ENCODE measurements at places on chromosomes 11 and 22.
A peak's percentile ranks its signal among the peaks of the same experiment; 100 is the strongest.

DNA sequence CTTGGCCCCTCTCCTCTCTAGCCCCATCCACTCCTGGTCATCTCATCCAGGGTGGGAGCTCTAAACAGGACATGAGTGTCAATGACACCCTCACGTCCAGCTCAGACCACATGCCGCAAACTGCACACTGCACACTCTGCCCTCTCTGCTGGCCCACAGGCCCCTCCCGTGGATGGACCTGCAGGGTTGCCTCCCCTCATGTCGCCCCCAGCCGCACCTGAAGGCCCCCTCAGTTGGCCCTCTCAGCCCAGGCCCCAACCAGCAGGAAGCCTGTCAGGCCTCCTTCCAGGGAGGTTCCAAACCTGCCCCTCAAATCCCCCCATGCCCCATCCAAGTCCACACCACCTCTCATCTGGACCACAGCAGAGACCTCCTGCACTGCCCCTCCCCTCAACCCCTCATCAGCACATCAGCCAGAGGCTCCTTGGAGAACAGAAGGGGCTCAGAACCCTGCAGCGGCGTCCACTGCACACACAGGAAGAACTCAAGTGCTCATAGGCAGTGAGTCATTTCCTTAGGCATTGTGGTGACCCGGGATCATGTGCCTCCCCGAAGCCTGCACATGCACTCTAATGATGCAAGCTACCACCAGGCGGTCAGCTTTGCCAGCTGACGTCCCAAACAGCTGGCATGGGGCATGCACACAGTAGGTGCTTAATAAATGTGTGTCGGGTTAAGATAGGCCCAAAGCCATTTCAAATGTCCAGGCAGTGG is 12.9 kb upstream of the CDKN1C start:
- no peak for DNase-seq

DNA sequence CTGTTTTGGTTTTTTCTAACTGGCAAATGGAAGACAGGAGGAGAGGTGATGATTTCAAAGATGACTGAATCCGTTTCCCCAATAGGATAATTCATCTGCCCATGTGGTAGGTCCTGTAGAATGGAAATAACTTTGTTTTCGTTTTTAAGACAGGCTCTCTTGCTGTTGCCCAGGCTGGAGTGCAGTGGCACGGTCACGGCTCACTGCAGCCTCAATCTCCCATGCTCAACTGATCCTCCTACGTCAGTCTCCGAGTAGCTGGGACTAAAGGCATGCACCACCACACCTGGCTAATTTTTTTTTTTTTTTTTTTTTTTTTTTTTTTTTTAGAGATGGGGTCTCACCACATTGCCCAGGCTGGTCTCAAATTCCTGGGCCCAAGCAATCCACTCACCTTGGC is 77.4 kb upstream of the BIRC3 start:
- no peak for DNase-seq

GRCh38 chr22:33969045-33969444 is 48.8 kb upstream of the LARGE1 start:
- no peak for DNase-seq

DNA sequence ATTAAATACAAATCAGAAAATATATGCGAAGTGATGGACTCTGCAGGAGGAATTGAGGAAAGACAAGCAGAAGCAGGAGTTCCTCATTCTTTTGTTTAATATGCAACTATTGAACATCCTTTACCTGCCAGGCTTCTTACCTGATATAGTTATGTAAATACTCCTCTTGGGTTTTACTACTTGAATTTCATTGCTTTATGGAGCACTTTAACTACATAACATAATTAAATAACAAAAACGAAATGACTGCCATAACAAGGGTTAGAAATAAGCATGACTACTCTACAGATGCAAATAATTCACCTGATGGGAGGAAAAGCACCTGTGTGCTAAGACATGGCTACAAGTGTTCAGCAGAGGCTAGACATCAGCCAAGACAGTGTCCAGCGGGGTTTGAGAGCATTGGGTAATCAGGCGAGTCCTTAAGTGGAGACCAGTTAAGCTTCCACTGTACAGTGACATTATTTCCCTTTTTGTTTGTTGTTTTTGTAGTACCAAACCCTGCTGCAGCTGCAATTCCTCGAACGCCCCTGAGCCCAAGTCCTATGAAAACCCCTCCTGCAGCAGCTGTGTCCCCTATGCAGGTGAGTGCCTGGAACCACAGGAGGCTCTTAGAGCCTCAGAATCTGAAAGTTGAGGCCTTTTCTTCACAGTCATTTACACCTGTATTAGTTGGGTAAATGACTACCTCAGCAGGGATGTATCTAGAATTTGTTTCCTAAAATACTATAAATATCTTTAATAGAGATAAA is 67.4 kb downstream of the SPECC1L start:
- no peak for DNase-seq

DNA sequence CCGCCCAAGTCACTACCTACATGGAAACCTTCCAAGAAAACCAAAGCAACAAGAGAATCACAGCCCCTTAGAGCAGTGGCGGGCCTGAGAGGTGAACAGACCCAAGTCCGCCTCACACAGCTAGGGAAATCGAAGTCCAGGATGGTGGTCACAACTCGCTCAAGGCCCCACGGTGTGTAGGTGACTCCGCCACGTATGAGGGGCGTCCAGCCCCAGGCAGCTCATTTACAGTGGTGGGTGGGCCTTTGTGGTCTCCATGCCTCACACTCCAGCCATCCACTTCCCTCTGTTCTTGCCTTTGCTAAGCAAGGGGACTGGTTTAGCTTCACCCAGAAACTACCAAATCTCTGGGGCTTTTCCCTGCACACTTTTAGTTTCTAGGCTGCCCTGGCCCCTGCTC is 9.7 kb upstream of the TCF20 start:
- DNase-seq, result no peak

DNA sequence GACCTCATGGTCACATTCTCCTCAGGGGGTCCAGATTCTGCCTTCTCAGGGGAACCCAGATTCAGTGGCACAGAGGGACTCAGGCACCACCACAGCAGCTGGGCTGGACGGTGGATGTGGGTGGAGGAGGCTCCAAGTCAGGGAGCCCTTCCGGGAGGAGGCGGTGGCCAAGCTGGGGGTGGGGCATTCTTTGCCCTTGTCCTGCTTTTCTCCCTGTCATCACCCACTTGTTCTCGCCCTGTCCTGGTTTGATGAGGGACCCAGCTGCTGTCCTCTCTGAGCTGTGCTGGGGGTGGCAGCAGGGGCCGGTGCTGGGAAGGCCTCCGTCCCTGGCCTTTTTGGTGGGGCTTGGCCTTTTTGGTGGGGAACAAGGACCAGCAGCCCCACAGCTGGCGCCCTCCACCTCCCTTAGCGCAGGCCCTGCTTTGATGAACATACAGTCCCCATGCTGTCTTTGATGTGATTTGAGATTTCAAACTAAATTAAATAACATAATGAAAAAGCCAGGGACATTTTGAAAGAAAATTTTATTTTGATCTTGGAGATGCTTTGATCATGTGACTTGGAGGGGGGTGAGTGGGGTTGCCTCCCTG is 1168.2 kb downstream of the BRD1 start:
- DNase-seq, result no peak

DNA sequence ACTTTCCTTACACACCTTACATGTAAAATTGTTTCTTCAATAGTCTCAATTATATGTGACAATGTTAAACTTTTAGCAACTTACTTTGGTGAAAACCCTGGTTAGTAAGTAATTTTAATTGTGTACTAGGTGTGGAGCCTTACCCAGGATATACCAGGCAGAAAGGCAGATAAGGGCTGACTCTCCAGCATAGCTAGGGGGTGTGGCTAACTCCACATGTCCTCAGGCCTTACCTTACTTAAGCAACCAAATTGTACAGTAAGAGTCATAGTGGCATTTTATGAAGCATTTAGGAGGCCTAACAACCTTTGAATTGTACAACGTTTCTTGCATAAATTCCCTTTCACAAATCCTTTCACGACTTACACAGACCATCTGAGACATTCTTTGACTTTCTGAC is 118.2 kb upstream of the OR9Q1 start:
- no peak for DNase-seq

DNA sequence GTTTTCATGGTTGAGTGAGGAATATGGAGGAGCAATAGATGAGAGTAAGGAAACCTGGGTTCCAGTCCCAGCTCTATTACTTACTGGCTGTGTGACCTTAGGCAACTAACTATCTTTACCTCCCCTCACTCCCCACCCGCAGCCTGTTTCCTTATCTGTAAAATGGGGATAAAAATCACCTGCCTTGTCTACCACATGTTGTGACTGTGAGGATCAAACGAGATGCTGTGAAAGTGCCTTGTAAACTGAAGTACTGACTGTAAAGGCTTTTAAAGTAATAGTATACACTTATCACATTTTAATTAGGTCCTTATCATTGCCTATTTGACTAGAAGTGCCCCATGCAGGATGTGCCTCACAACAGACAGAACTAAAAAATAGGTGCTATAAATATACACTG is 18.9 kb upstream of the PPP2R1B start:
- no peak for DNase-seq

DNA sequence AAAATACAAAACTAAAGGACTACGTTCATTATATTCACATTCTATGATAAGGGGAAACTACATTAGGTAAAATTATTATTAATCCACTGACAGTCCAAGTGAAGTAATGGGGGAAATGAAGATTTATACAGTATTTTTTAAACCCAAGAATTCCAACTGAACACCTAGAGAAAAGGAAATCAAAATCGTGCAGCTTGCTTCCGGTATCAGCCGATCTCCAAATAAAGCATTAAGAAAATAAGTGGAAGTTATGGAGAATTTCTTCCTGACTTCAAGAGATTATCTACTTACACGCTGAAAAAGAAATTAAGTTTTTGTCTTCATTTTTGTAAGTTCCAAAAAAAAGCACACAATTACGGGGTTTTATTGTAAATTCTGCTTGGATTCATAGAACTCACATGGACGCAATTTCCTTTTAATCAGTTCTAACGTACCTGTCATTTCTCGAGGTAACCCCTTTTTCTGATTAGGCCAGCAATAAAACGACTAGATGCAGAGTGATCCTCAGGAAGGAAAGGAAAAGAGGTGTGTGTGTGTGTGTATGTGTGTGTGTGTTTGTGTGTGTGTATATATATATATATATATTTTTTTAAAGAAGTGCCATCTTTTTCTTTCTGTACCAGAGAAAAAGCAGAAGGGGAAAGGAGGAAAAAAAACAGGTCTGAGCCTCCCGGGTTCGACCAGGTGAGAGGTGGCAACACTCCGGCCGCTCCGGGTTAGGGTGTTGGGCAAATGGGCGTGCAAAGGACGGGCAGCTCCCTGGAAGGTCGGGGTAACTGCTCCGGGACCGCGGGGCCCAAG is 1.1 kb downstream of the ZBTB44 start:
- DNase-seq, result peak; percentile 23

GRCh38 chr11:119416606-119417580 is 6.1 kb downstream of the THY1 start:
- DNase-seq, result no peak

DNA sequence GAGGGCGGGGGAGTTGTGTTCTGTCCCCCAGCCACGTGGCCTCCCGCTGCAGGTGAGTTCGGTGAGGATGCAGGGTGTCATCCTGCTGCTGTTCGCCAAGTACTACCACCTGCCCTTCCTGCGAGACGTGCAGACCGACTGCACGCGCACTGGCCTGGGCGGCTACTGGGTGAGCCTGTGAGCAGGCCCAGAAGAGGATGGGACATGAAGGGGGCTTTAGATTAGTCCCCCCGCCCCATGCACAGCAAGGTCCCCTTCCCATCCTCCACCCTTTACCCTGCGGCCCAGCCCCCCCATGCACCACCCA is 4.1 kb downstream of the INPP5J start:
- no peak for DNase-seq

DNA sequence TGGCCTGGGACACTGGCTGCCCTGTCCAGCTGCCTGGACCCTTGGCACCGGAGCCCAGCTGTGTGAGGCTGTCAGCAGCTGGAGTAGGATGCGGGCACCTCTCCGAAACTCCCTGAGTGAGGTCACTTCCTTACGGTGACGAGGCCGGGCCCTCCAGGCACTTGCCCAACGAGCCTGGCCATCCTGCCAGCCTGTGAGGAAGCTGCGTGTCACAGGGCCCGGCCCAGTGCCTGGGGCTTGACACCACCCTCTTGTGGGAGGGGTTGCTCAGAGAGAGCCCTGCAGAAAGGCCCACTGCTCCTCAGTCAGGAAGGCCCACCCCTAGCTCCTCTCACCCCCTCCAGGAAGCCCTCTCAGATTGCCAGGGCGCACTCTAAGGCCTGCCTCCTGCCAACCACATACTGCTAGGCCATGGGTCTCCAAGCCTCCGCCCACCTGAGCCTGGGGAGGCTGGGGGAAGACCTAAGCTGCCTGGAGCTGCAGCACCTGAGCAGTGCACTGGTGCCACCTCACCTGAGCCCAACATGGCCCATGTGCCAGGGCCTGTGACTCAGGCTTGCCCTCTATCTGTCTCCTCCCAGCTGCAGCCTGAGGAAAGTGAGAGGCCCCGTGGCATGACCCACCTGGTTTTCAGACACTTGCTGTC is 4.3 kb upstream of the PHLDA2 start:
- no peak for DNase-seq

- DNase-seq, result peak; percentile 47
Observed at GRCh38 chr11:74220376-74220775, 49.3 kb downstream of the PPME1 start.

GRCh38 chr11:20075627-20076026 is 84.6 kb downstream of the DBX1 start:
- DNase-seq, result no peak

- DNase-seq, result no peak
Observed at GRCh38 chr11:121038648-121039409, 14.9 kb downstream of the TBCEL start.

DNA sequence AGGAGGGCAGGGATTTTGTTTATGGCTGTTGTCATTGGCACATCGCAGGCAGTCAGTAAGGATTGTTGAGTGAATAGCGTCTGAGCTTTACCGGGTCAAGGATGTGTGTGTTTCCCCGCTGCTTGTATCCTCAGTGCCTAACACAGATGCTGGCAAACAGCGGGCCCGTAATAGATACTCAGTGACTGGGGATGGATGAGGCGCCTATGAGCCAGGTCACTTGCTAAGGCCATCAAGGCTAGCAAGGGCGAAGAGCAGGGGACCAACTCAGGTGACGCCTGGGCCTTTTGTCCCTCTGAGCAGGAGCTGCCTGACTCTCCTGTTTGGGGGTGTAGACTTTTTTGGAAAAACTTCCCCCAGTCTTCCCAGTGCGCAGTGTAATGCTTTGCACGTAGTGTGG is 118.1 kb downstream of the HIPK3 start:
- DNase-seq, result no peak

- no peak for DNase-seq
Observed at GRCh38 chr11:74141241-74141695, 29.5 kb downstream of the C2CD3 start.

GRCh38 chr11:107651672-107652071 is 60.2 kb downstream of the SLN start:
- DNase-seq, result no peak

GRCh38 chr11:126514061-126514693 is 158.7 kb downstream of the ST3GAL4 start:
- no peak for DNase-seq

GRCh38 chr11:41775296-41775695 is 315.8 kb upstream of the LRRC4C start:
- DNase-seq, result no peak

DNA sequence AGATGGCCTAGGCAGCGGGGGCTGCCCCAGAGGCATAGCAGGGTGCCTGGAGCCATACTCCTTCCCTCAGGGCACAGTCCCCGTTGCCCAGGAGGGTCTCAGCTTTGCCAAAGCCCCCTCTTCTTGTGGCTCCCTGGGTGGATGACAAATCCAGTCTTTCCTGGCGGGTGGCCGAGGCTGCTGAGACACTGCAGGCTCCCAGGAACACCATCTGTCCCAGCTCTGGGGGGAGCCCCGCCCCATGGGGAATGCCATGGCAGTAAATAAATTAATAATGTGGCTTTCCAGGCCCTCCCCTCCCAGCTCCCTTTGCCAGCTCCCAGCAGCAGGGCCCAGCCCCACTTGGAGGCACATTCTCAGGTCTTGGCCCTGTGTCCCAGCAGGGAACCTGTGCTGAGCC is 45.0 kb downstream of the PDE2A start:
- DNase-seq, result no peak

GRCh38 chr11:10746871-10747270 is 4.2 kb upstream of the CTR9 start:
- no peak for DNase-seq

Data from NCI-H146 (cell line).